T follicular helper cell (primary cell): ENCODE measurements at places on chromosomes 1 and 21.

GRCh38 chr1:22689505-22689904, 21.1 kb upstream of the EPHB2 start:
- no peak for DNase-seq

DNA sequence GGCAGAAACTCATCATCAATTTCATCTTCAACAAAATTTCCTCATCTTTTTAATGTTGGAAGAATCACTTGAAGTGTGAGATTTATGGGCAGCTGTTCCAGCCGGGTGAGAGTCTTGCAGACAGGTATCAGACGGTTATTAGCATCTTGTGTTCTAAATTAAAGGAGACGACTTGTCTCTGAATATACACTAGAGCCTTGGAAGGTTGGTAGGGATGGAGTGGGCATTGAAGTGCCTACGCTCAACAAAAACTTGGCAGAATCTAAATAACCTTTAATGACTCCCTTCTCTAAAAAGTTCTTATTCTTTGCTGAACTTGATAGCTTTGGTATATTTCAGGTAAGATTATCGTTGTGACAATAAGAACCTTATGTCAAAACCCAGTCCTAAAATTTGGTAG, 111.5 kb upstream of the MAGI3 start:
- no peak for DNase-seq

DNA sequence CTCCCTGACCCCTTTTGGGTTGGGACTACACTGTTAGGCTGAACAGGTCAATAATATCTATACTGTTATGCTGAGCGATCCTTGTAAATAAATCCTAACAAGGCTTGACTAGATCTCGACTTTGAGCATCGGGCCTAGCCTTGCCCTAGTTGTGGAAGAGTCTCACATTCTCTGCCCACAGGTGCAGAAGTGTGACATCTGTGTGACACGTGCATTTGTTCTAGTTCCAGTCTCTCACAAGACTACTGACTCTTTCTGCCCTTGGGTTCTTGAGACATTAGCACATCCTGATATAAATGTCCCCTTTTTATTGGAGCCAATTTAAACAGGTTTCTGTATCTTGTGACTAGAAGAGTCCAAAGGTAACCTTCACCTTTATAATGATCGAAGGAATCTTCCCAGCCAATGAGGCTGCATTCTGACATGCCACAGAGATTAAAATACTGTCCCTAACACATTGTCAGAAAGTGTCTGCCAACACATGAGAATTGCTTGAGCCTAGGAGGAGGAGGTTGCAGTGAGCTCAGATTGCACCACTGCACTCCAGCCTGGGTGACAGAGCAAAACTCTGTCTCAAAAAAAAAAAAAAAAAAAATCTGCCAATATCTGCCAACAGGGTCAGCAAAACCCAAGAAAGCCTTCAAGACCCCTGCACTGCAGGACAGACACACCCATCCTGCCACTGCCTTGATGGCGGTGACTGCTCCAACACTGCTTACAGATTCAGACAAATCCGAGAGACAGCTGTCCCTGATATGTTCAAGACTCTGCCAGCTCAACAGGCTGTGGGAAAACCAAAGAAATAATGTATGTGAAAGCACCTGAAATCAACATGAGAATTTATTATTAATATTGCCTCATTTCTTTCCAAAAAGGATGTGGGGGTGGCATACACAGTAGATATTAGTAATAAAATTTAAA, 56.5 kb upstream of the PSEN2 start:
- no peak for DNase-seq

GRCh38 chr1:167676916-167677848, 44.6 kb upstream of the MPZL1 start:
- no peak for DNase-seq

GRCh38 chr1:47669081-47669585, 231.3 kb downstream of the FOXD2 start:
- no peak for DNase-seq

DNA sequence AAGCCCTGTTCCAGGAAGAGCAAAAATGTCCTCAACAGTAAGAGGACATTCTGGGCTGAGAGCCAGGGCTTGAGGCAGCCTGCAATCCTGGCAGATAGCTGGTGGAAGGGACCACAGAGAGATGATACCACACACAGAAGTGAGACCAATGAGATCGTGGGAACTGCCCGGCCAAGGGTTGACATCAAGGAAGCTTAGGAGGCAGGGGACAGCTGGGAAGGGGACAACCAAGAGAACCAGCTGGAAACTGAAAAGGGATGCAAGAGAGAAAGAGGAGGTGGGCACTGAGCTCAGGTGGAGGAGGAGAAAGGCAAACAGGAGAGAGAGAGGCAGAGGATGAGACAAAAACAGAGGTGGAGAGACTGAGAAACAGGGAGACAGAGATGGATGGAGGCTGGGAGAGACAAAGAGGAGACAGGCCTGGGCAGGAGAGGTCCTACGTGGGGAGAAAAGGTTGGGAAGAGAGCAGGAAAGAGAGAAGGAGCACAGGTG, 9.2 kb downstream of the PDZK1IP1 start:
- no peak for DNase-seq

- DNase-seq, result no peak
Observed at GRCh38 chr1:27906759-27907158, 28.0 kb upstream of the SMPDL3B start.

DNA sequence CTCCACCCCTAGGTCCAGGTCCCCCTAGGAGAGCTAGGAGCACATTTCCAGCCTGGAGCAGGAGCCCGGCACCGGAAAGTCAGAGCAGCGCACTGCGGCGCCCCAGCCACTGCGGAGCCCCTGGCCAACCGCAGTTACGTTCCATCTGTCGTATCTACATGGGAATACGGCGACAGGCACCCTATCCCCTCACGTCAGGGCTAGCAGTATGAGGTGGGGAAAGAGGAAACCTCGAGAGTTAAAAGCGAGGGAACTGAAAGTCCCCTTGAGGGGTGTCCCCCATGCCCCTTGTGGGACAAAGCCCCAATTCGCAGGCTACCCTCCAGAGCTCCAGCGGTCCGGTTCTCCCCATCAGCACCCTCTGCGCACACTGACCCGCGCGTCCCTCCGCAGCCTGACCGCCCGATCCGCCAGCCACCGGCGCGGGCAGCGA, 995 bp downstream of the COLGALT2 start:
- DNase-seq, result no peak

GRCh38 chr1:1426496-1427105, 5.5 kb upstream of the ANKRD65 start:
- DNase-seq, result no peak

DNA sequence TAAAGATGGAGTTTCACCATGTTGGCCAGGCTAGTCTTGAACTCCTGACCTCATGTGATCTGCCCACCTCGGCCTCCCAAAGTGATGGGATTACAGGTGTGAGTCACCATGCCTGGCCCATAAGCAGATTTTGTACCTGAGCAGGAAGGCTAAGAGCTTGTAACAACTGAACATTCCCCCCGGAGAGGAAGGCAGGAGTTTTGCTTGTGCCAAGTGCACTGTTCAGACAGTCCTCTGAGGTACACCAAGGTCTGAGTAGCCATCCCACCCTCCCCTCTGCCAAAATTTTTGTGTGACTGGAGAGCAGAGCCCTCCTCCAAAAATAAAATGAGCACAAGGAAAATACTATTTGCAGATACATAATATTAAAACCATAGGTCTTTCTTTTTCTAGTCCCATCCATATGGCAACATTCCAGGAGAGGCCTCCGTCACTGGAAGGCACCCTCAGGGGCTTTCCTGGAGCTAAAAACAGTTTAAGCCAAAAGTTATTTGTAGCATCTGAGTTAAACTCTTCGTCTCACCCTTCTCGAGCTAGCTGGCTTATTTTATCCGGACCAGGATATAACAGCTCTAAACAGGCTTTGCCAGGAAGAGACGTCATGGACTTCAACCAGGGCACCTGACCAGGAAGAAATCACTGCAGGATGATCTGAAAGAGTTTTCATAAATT, 27.2 kb downstream of the CAPN2 start:
- no peak for DNase-seq

GRCh38 chr1:61978796-61979195, 215.9 kb upstream of the L1TD1 start:
- DNase-seq, result no peak

- DNase-seq, result no peak
Observed at GRCh38 chr1:193538003-193538354, 351.6 kb upstream of the B3GALT2 start.

- no peak for DNase-seq
Observed at GRCh38 chr21:27487676-27488075, 520.8 kb upstream of the ADAMTS5 start.

GRCh38 chr1:150183061-150183460, 33.3 kb downstream of the PLEKHO1 start:
- no peak for DNase-seq

DNA sequence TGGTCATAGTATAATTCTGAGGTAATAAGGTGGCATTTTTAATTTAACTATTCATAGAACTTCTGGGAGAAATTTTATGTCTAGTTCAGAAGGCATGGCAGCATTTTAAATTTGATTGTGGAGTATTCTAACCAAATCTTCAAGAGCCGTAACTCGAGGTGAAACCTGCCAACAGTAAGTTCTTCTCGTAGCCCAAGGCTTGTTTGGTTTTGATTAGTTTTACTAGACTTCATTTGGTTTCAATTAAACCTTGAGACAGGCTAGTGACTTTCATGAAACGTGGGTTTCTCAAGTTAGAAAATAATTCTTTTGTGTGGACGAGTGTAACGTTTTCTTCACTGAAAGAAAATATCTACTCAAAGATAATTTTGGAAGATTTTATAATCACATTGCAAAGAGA, 395.5 kb downstream of the USP25 start:
- DNase-seq, result no peak

- no peak for DNase-seq
Observed at GRCh38 chr1:76075877-76076276, 1.3 kb downstream of the ST6GALNAC3 start.

DNA sequence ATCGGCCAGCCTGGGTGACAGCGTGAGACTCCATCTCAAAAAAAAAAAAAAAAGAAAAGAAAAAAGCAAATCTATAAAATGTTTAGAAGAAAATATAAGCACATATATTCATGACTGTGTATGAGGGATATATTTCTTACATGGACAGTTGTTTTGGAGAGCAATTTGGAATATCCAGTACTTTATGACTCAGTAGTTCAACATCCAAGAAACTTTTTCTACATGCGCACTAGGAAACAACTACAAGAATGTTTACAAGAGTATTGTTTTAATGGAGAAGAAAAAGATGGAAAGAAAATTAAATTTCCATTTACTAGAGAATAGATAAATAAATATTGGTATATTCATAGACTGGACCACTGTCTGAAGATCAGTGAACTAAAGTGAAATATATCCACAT, 77.5 kb downstream of the MAST2 start:
- no peak for DNase-seq

- no peak for DNase-seq
Observed at GRCh38 chr1:188594542-188595235, 1765.9 kb downstream of the PLA2G4A start.

- no peak for DNase-seq
Observed at GRCh38 chr1:111559736-111560279, 56.4 kb upstream of the ADORA3 start.

- DNase-seq, result no peak
Observed at GRCh38 chr1:32291145-32291707, 657 bp upstream of the HDAC1 start.

GRCh38 chr1:63632110-63632509, 38.9 kb downstream of the PGM1 start:
- no peak for DNase-seq

- DNase-seq, result no peak
Observed at GRCh38 chr21:29306920-29307319, 8.2 kb downstream of the BACH1 start.

DNA sequence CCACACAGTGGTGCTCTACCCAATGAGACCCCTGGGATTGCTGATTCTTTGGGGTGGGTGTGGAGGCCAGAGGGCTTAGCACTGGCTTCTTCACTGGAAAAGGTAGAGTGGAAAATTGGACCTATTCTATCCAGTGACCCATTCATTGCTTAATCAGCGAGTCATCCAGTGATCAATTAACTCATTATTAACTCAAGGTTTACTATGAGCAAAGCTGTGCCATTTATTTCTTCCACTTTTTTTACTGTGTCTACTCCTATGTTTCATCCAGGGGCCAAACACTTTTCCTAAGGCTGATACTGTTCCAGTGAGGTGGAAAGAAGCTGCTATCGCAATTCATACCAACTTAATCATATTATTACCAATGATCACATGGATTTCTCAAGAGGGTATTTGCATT, 363.9 kb downstream of the RPS6KC1 start:
- no peak for DNase-seq

- DNase-seq, result no peak
Observed at GRCh38 chr1:157996433-157996832, 3.0 kb downstream of the KIRREL1 start.

DNA sequence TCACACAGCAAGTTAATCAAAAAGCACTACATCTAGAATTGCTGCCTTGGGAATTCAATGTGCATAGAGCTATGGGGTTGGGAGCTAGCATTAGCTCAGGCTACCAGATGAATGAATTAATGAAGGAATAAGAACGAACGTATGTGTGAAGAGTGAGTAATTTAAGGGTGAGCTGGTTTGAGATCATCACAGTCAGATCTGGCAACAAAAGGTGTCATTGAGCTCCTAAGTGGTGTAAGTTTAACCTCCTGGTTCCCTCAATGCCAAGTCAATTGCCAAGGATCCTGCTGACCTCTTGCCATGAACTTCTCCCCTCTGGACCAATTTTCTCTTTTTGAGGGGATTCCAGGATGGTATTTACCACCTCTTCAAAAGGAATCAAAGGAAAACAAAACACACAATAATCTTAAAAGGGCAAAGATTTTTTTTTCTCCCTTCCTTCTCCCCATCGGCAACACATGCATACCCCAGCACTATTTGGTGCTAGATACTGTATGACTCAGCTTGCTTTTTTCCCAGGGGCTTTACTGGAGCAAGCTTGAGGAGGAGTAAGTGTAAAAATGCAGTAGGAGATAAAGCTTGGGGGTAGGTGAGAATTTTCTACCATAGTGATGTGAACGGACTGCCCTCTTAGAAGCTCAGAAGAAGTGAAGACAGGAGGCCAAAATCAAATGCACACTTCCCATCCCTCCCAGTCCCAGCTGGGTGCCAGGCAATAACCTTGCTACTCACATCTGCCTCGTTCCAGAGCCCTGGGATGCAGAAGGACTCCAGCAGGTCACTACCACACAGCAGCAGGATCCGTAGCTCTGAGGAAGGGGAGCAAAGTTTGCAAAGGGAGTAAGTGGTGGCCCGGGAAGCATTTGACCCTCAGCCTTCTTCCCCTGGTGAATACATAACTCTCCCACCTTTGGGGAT, 92.0 kb downstream of the LAMC2 start:
- DNase-seq, result no peak
